ENCODE measurements at places on chromosomes 7 and 10.

- DNase-seq = no peak
These were observed 378.2 kb upstream of the MYO3A start for GRCh38 chr10:25555865-25556264.

GRCh38 chr7:128168667-128169210, 72.3 kb upstream of the LEP start:
- no peak for DNase-seq

DNA sequence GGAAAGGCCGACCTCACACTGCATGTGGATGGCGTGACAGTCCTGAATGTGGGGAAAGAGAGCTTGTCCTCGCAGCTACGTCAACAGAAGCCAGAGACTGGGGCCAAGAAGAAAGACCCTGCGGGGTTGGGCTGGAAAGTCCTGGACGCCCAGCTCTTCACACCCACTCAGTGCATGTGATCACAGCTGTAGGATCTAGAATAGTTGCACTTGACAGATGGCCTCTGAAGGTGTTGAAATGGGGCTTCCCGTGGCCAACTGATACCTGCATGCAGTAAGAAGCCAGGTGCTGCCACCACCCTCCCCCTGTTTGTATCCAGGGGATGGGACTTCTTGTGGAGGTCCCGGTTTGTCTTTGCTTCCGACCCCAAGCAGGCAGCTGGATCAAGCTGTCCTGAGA, 34.1 kb upstream of the OCM2 start:
- no peak for DNase-seq

DNA sequence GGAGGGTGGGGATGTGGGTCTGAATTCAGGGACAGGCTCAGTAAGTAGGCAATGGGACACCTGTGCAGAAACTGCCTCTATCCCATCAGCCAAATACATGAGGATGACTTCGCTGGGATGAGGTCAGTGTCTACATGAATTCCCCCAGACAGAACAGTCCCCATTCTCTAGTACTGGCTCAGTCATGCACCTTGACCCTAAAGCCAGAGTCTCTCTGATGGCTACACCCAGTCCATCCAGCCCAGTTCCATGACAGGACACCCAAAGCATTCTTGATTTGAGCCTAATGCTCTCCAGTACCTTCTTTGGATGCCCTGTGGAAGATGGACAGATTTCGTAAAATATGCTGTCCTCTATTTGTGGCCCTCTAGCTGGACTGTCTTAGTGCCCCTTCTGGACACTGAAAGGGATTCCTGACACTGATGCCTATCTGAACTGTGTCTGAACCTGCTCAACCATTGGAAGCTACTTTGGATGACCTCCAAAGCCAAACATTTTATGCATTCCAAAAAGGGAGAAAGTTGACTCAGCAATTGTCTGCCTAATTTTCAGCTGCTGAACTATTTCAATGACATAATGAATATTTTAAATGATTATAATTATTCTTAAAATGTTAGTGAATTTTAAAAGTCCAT, 14.6 kb downstream of the SFRP4 start:
- DNase-seq = no peak

- DNase-seq = no peak
These were observed 360.4 kb downstream of the CXCL12 start for GRCh38 chr10:44024356-44025116.

GRCh38 chr10:15642095-15642494, 77.6 kb downstream of the ITGA8 start:
- no peak for DNase-seq

DNA sequence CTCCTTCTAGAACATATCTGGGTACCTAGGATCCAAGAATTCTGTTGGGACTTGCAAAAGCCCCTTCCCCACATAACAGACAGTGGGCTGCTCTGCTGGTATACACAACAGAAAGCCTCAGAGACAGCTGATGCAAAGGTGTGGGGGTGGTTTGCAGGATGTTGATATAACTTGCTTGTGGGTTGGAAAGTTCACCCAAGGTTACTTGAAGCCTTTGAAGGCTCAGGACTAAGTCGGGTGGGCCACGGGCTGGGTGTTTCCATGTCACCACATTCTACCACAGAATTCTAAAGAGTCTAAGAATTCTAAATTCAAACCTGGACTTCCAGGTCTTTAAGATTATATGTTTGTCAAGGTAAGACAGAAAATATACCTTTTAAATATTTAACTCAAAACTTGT, 7.4 kb upstream of the NRCAM start:
- DNase-seq = no peak

DNA sequence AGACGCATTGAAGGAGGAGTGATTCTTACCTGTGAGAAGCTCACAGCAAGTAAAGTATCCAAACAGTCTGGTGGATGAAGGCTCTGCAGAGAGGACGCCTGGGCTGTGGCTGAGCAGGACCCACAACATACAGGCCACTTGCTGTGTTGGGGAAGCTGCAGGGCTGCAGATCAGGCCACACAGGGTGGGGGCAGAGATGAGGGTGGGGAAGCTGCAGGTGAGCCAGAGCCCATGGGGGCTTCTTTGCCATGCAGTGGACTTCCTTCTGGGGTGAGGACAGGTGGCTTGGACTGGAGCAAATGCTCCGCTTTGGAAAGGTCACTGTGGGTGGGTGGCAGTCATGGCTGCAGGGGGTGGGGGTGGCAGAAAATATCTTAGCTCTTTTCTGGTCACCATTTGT, 214.8 kb downstream of the GLRX3 start:
- peak; percentile 5 for DNase-seq

- no peak for DNase-seq
These were observed 1.2 kb downstream of the TASOR2 start for GRCh38 chr10:5685764-5686240.

GRCh38 chr7:134932707-134933370, 53.5 kb upstream of the AGBL3 start:
- no peak for DNase-seq

DNA sequence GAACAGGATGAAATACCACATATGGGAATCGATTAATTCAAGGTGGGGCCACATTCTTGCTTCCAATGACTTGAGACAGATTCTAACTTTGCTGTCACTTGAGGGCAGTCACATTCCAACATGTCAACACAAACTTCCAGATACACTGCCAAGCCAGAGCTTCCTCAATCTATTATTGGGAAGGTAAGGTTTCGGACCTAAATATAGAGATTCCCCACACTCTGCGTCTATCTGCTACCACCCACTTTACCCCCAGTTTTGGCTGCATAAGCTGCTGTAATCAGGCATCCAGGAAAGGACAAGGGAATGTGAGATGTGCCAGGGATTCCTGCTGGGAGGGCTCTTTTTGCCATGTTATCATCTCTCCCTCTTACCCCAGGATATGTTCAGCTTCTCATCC, 20.5 kb upstream of the DGKI start:
- DNase-seq = no peak

GRCh38 chr7:28406192-28406591, 6.1 kb upstream of the CREB5 start:
- DNase-seq = no peak

DNA sequence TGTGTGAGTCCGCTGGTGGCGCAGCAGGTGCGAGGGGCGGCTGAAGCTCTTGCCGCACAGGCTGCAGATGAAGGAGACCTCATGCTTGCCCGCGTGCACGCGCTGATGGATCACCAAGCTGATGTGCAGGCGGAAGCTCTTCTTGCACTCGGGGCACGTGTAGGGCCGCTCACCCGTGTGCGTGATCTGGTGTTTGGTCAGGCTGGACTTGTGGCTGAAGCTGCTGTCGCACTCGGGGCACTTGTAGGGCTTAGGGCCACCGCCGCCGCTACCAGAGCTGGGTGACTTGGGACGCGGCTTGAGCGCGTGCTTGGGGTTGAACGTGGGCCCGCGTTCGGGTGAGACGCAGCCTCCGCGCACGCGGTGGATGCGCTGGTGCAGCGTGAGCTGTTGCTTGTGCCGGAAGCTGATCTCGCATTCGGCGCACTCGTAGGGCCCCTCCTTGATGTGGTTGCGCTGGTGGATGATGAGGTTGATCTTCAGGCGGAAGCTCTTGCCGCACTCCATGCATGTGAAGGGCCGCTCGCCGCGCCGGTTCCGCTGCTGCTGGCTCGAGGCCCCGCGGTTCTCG, 28.7 kb downstream of the ZNF777 start:
- DNase-seq = no peak

GRCh38 chr7:107593025-107593410, 13.0 kb downstream of the BCAP29 start:
- DNase-seq = no peak

- no peak for DNase-seq
These were observed 24.6 kb upstream of the AKR1E2 start for GRCh38 chr10:4801405-4801804.

- no peak for DNase-seq
These were observed 29.6 kb upstream of the ZNF273 start for GRCh38 chr7:64873517-64873916.

- no peak for DNase-seq
These were observed 30.0 kb downstream of the IKZF1 start for GRCh38 chr7:50334341-50334994.

DNA sequence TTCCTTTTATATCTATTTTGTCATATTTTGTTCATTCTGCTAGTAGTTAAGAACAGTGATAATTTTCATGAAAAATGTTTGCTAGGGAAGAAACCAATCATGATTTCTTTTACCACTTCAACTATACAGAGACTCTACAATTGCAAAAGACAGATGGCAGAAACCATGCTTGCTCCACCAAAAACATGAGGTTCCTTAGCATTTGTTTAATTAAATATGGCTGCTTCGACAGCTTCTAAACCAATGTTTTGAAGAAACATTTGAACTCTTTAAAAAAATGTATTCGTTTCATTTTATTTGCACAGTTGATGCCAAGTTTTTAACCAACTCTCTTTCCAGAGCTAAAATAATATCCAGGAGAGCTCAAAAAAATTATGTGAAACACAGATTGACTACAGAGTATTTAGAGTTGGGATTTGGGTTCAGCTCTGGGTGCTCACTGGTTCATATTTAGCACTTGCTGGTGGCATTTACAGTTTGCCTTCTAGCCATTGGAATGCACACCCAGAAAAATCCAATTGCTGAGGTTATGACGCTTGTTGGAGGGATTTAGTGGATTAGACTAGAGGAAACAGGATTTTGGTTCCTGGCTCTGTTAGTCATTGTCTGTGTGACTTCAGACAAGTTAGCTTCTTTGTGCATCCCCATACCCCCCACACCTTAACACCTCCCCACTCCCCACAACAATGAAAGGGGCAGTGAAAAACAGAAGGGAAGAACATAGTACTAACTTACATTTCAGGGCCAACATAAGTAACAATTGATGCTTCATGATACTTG, 35.8 kb upstream of the SDHAF3 start:
- DNase-seq = no peak

GRCh38 chr7:15411019-15411418, 150.8 kb downstream of the AGMO start:
- DNase-seq = no peak

- no peak for DNase-seq
These were observed 85.3 kb upstream of the MGMT start for GRCh38 chr10:129381741-129382140.

GRCh38 chr7:14000247-14000646, 10.8 kb upstream of the ETV1 start:
- no peak for DNase-seq

GRCh38 chr10:12390733-12391132, 41.4 kb downstream of the CAMK1D start:
- peak; percentile 44 for DNase-seq

GRCh38 chr10:78218798-78219490, 185.3 kb downstream of the RPS24 start:
- no peak for DNase-seq

- DNase-seq = peak; percentile 79
These were observed 677 bp downstream of the TSPAN14 start for GRCh38 chr10:80454513-80455460.

GRCh38 chr7:116672596-116673456, 830 bp downstream of the MET start:
- no peak for DNase-seq

- DNase-seq = no peak
These were observed 85.4 kb downstream of the HDAC9 start for GRCh38 chr7:18580950-18581349.

GRCh38 chr10:60000747-60001146, 94.4 kb upstream of the CCDC6 start:
- no peak for DNase-seq

GRCh38 chr7:11650030-11650429, 182.0 kb downstream of the THSD7A start:
- no peak for DNase-seq

- DNase-seq = no peak
These were observed 26.6 kb downstream of the DGKI start for GRCh38 chr7:137820156-137820555.

DNA sequence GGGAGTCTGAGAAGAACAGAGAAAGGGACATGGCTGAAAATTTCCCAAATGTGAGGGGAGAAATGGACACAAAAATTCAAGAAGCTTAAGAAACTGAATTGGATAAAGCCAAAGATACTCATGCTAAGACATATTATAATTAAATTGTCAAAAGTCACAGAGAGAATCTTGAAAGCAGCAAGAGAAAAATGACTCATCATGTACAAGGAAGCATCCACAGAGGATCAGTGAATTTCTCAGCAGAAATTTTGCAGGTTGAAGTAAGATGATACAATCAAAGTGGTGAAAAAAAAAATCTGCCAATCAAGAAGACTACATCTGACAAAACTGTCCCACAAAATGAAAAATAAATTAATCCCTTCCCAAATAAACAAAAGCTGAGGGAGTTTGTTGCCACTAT, 56.8 kb downstream of the MPP7 start:
- no peak for DNase-seq

DNA sequence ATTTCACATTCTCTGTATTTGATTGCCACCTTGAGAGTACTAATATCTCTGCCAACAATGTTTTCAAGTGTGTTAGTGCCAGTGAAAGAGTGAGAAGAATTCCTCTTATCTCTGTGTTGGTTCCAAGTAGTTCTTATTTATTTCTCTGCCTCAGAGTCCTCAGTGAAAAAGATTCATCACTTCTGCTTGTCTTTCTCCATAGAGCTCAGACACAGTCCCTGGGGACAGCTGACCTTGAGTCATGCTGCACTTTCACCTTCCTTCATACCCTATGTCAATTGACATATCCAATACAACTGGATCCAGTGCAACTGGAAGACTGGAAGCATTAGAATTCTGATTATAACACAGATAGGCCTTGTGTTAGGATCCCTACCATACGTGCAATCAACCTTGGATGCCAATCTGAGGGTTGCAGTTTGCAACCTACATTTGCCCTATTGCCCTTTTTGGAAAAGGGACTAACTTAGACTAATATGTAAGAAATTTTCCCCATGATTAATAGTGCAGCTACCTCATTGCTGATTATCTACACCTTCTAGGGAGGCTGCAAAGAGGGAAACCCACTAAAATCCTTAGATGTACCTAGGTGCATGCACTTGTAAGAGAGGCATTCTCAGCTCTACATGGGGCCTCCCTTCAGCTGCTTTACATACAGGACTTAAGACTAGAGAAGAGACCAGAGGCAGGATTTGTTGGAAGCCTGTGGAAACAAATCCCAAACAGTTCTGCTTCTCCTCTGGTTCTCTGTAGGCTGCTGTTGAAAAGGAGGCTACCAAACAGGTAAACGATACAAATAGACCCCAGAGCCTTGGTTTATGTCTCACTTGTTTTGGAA, 8.4 kb downstream of the IFIT2 start:
- DNase-seq = no peak
